SK-N-SH treated with all-trans-retinoic acid at 6 μM for 48 hours (cell line): ENCODE measurements at places on chromosomes 7 and 10.
A peak's percentile ranks its signal among the peaks of the same experiment; 100 is the strongest.

GRCh38 chr10:522350-522749, 167.1 kb downstream of the DIP2C start:
- ATAC-seq = no peak

- no peak for ATAC-seq
These were observed 7.0 kb upstream of the NDST2 start for GRCh38 chr10:73818402-73818801.

DNA sequence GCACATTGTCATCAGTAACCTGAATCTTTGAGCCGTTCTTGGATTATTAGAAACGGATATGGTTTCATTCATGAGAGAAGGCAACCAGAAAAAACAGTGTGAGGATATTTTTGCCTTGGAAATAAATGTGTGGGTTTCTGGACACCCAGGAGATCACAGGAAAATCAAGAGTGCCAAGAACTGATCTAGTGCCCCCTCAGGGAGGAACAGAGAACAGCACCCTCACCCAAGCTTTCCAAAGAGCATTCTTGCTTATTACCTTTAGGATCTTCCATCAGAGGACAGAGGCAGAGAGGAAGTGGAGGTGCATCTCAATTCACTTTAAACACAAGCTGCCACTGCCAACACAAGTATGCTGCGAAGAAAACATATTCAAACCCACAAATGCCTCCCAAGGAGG, 851.5 kb upstream of the COBL start:
- no peak for ATAC-seq

GRCh38 chr10:49297818-49298670, 926 bp upstream of the C10orf71 start:
- no peak for ATAC-seq

DNA sequence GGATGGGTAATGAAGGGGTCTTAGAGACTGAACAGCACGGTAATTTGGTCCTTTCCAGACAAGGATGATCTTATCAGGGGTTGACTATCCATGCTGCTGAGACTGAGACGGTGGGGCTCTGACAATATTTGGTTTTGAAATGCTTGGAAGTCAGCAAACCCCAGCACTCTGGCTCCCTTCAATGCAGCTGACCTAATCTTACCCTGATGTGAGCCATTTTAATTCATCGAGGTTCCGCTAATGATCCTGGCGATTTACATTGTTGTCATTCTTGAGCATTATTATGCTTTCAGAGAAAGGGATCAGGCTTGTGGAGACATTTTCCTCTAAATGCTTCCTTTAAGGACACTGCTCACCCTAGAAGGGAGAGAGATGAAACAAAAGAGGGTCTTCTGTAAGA, 114.6 kb upstream of the BMPER start:
- no peak for ATAC-seq

GRCh38 chr7:100752994-100753393, 19.6 kb downstream of the ZAN start:
- ATAC-seq = peak; percentile 38

- ATAC-seq = peak; percentile 57
These were observed 52.7 kb upstream of the BTRC start for GRCh38 chr10:101301111-101301731.

DNA sequence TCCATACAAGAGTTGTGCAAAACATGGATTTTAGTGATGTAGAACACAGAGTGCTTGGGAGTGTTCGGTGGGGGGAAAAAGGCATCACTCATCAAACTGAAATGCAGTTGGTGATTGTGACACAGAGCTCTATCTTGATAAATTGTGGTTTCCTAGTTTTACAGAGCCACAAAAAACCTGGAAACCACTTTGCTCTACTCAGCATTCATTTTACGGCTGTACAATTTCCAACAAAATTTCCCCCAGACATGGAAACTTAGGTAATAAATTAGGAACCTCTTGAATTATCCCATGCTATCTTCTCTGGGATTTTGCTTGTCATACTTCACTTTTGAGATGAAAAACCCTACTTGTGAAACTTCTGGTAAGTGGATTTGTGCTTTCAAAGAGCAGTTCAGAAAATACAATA, 614.9 kb upstream of the FZD8 start:
- ATAC-seq = peak; percentile 31; the same call in 1 of the 3 replicates

DNA sequence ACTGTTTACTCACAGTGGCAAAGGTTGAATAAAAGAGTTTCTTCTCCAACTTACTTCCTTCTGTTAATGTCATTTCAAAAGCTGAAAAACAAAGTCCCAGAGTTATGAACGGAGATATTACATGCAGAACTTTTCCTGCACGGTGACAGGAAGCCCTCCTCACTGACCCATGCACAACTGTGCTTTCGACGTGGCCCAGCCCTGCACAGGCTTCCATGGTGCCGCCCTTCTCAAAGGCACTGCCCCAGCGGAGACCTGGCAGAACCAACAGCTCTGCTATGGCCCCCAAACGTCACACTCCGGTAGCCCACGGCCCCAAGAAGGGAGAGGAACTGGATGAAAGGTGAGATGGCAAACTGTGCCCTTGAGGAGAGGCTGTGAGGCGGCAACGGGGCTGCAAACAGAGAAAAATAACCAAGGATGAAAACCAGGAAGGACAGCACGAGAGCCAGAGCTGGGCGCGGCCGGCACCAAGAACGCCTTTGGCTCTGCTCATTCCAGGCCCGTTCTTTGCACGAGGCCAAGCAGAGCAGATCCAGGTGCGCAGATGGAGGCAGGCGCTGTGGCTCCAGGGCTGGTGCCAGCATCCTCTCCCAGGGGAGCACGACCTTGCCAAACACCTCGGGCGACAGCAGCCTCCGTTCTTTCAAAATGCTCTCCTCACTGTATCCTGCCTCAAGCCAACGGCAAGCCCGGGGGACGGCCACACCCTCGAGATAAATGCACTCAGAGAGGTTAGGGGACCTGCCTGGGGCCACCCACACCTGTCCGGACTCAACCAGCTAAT, 7.0 kb upstream of the FUOM start:
- ATAC-seq = no peak

- no peak for ATAC-seq
These were observed 47.7 kb downstream of the LRRC20 start for GRCh38 chr10:70334526-70335245.

DNA sequence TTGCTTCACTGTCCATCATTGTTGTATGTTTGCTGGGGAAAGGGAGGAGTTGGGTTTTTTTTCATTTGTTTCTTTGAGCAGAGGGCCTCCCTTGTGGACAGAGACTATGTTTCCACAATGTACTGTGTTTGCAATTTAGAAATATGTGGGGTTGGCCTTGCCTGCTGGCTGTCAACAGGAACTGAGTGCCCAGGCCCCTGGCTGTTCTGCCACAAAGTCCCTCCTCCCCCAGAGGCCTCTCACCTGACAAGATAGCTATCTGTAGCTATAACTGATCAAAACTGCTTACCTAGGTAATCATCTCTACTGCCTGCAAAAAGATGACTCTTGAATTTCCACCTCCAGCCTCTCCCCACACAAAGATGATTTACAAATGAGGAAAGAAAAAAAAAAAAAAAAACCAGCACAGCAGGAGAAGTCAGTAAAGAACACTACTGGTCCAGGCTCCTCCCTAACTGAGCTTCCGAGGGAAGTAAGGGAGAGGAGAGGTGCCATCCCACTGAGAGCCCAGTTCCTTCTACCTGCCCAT, 121.8 kb downstream of the SGMS1 start:
- ATAC-seq = peak; percentile 21; the same call in 2 of the 3 replicates

- ATAC-seq = peak; percentile 7; the same call in 2 of the 3 replicates
These were observed 13.9 kb downstream of the MYO1G start for GRCh38 chr7:44964831-44965440.

GRCh38 chr10:48253970-48254657, 20.4 kb downstream of the FRMPD2 start:
- ATAC-seq = no peak

DNA sequence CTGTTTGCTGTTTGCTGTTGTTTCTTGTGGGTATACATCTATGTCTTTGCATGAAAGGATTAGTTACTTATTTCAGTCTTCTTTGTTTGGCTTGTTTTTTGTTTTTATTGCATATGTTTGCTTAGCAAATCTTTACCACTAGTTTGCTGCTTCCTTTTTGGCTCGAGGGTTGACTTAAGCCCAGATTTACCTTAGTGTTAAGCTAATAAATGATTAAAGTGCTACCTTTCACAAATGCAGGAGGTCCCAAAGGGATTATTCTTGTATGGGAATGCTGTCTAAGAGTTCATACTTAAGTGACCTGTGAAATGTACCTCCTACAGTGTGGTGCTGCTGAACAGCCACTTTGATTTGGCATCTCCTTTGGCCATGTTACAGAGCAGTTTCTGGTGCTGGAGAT, 273.5 kb upstream of the NPY start:
- no peak for ATAC-seq

DNA sequence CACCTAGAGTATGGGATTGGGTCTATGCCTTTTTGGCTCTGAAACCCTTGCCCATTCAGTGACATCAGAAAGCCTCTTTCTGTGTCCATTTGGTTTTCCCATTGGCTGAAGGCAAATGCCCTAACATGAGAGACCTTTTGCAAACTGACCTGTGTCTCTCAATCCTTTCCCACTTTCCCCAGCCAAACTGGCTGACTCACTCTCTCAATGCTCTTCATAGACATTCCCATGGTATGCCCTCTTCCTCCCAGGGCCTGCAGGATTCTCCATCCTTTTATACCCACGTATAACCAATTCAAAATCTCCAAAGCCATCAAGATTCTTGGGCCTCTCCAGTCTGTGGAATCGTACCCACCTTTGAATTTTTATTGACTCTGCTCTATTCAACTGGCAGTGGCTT, 563.3 kb downstream of the GATA3 start:
- no peak for ATAC-seq

GRCh38 chr10:66869635-66870034, 56.2 kb upstream of the LRRTM3 start:
- ATAC-seq = no peak

- ATAC-seq = no peak
These were observed 338.8 kb downstream of the NRG3 start for GRCh38 chr10:82213784-82214183.

DNA sequence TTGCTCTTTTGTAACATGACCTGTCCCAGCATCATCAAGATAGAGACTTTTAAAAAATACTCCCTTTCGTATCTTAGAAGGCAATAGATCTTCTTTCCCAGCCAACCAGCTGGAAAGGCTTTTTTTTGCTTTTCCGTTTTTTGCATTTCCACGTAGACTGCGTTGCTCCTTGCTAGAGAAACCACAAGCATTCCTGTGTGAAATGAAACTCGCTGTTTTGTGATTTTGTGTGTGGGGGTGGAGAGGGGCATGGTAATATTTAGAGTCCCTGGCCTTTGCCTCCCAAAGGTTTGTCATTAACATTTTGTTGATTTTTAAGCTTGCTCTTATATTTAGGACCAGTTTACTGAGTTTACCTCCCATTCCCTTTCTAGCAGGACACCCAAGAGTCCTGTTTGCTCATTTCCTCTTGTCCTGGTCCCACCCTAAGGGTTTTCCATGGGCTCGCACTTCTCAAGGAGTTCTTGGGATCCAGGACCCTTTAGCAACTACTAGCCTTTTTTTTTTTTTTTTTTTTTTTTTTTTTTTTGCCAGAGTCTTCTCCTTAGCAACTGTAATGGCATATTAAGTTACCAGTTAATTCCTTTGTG, 243.6 kb downstream of the BICC1 start:
- peak; percentile 44 for ATAC-seq

DNA sequence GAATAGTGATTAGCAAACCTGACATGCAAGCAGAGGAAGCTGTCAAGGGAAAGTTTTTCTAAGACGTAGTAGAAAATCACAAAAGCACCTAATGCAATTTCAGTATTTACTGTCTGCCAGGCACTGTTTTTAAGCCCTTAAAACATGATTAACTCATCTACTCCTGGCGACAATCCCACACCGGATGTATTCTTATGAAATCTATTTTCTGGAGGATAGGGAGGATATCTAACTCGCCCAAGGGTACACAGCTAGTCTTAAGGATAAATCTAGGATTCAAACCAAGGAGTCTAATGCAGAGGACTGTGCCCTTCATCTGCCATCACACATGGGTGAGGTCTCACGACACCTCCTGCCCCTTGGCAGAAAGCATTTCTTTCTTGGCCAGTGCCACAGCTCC, 47.8 kb upstream of the FIGNL1 start:
- no peak for ATAC-seq

GRCh38 chr7:47453093-47454061, 128.5 kb downstream of the TNS3 start:
- peak; percentile 74 for ATAC-seq

DNA sequence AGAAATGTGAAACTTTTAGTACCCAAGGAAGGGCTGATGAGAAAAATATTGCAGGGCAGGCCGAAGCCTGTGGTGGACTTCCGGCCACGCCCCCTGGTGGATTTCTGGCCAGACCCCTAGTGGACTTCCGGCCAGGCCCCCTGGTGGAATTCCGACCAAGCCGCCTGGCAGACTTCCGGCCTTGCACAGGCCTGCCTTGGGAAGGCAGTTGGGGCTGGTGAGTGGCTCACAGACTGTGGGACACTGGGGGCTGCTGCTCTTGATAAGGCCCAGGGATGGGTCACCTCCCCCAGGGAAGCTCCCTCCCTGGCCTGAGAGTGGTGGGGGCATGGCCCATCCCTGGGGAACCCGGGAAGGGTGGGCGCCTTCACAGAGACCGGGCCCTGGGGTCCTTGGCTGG, 116.4 kb upstream of the MKI67 start:
- no peak for ATAC-seq

DNA sequence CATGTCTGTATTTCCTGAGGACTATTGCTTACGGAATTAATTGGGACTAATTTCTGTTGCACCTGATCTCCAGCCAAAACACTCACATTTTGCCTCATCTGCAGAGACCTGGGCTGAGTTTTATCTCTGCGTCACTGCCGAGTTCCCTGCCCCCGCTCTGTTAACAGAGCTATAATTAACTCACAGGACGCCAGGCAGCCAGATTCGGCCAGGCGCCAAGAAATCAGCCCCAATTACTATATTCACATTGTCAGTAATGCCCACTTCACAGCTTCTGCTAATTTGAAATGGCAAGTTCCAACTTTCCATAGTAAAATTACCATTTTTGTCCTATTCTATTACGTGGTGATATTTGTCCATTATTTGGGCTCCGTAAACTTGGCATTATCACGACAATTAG, 130.5 kb downstream of the CUX1 start:
- peak; percentile 54 for ATAC-seq

DNA sequence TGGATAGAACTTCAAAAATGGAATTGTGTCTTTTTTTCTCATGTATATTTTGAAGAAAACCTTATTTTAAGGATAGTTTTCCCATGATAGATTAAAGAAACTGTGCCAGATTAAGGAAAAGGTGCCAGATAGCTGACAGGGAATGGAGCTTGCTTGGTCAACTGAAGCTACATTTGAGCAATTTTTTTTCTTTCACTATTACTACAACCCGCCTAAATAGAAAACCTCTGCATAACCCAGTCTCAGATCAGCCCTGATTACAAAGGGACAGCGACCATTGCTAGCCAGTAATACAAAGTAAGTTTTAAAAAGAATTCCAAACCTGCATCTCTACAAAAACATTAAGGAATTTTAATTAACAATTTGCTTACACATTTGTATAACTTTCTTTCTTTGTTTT, 1123.4 kb upstream of the LRRTM3 start:
- ATAC-seq = no peak
